ENCODE measurements at places on chromosomes 13 and 19.
A peak's percentile ranks its signal among the peaks of the same experiment; 100 is the strongest.

DNA sequence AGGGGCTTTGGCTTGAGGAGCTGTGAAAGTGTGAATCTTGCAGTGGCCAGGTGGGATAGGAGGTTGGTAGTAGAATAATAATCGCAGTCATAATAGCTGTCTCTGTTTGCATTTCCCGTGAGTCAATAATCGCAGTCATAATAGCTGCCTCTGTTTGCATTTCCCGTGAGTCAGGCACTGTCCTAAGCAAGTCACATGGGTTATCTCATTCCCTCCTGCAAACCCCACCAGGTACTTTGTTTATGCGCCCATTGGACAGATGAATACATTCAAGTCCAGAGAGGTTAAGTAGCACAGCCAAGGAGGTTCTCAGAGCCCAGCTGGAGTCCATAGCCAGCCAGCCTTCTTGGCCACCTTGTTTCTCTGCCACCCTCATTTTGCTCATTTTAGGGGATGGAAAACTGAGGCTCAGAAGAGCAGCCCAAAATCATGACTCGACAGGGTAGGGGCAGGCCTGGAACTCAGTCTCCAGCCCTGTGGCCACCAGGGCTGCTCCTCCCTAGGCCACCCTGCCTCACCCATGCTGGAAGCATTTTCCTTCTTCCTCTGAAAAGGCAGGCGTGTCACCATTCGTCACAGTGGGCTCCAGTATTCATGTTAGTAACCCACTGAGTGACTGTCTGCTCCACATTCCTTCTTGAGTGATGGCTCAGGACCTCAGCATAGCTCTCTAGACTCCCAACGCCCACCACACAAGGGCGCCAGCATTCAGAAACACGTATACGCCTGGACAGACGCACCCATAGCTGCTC, 206.2 kb downstream of the URI1 start:
- DNase-seq = no peak

- no peak for DNase-seq
These were observed 26.7 kb downstream of the RCBTB2 start for GRCh38 chr13:48506092-48506701.

DNA sequence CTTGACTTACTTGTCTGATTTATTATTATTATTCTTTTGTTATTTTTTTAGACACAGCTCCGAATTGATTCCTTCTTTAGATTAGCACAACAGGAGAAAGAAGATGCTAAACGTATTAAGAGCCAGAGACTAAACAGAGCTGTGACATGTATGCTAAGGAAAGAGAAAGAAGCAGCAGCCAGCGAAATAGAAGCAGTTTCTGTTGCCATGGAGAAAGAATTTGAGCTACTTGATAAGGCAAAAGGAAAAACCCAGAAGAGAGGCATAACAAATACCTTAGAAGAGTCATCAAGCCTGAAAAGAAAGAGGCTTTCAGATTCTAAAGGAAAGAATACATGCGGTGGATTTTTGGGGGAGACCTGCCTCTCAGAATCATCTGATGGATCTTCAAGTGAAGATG, 29.4 kb downstream of the ERCC5 start:
- no peak for DNase-seq

GRCh38 chr19:48484931-48485612, 15.9 kb downstream of the CYTH2 start:
- DNase-seq = no peak

DNA sequence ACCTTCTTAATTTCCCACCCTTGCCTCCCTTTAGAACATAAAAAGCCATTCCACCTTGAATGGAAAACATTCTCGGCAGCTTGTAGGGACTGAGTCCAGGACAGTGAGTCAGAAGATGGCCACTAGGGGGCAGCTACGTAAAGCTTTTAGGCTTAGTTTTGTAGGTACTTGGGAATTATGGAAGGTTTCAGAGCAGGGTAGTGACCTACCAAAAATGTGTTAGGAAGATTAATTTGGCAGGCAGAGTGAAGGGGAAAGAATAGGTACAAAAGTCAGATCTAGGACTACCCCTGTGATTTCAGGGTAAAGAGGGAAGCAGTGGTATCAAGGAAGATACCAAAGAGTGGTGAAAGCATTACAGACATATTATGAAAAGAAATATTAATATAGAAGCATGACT, 198.4 kb downstream of the NDFIP2 start:
- DNase-seq = peak; percentile 65

DNA sequence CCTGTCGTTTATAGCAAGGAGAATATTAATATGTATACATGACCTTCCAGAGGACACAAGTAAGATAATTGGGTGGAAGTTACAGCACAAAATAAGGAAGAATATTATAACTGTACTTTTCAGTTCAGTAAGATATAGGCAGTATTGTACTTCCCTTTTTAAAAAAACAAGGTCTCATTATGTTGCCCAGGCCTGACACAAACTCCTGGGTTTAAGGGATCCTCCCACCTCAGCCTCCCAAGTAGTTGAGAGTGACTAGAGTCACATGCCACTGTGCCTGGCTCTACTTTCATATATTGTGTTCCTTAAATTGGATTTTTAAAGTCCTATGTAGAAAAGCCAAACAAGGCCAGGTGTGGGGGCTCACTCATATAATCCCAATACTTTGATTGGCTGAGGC, 19.5 kb upstream of the MAB21L1 start:
- no peak for DNase-seq

- DNase-seq = no peak
These were observed 149.1 kb upstream of the STARD13 start for GRCh38 chr13:33434676-33435075.

DNA sequence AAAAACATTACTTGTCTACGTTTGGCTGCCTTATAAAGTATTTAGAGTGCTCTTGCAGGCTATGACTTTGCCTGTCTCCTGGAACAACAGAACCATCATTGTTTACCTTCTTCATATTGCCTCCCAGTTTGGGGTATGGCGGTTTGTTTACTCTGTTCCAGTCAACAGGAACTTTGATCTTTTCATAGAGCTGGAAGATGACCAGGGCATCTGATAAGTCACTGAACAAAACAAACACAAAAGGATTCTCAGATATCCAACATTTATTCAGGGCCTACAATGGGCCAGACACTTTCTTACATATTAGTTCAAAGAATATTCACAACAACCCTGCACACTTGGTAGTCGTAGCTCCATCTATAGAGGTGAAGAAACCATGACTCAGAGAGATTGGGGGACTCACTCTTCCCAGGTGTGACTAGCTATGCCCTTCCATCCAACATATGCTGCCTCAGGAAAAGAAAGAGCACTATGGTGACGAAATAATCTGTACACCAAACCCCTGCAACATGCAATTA, 38.4 kb upstream of the CPB2 start:
- DNase-seq = no peak

Data from femur (tissue), 1 donor.